ENCODE measurements at places on chromosomes 2 and 18.

DNA sequence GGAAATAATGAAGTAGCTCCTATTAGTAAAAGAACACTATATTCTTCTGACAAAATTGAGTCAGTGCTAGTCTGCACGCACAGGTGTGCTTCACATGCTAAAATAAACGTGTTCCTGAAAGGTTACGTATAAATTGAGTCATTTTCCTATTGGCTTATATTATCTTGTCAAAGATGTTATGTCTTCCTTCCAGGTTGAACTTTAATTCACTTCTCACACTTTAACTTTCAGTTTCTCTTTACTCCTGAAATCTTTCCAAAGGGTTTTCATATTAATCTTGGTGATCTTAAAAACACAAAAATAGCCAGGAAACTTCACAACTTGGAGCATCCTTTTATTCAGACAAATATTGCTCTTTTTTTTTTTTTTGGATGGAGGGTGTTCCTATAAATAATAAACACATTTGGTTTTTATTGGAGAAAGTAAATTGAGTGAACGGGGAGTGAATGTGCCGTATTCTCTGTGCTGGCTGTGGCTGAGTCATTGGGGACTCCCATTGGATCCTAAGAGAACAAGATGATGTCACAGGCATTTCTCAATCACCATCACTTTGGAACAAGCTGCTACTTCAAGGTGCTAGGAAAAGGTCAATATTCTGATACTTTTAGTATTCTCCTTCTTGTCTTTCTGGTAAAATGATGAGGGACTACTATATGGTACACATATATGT, 150.2 kb upstream of the SPATS2L start:
- no peak for DNase-seq

DNA sequence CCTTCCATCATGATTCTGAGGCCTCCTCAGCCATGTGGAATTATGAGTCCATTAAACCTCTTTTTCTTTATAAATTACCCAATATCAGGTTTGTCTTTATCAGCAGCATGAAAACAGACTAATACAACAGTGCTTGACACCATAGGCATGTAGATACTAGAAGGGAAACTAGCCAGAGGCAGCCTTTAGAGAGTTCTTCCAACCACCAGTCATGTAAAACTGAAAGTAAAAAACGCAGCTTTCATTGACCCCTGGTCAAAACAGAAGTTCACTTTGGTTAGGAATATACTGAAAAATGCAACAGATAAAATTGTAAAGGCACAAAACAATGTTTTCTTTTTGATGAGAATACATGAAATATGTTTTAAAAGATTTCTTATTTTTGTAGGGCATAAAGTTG, 122.8 kb upstream of the L3MBTL4 start:
- DNase-seq = no peak

GRCh38 chr2:207166349-207167098, 776 bp upstream of the KLF7 start:
- DNase-seq = peak; percentile 46

GRCh38 chr2:53568469-53568868, 199.1 kb upstream of the CHAC2 start:
- no peak for DNase-seq

DNA sequence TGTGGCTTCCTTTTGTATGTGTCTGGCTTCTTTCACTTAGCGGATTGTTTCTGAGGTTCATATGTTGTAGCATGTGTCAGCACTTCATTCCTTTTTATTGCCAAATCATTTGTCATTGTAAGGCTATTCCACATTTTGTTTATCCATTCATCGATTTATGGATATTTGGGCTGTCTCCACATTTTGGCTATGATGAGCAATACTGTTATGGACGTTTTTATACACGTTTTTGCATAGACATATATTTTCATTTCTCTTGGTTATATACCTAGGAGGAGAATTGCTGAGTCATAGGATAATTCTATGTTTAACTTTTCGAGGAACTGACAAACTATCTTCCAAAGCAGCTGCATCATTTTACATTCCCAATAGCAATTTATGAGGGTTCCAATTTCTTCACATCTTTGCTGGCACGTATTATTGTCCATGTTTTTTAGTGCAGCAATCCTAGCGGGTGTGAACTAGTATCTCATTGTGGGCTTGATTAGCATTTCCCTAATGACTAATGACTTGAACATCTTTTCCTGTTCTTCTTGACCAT, 48.1 kb upstream of the TBC1D8 start:
- no peak for DNase-seq

GRCh38 chr2:108184419-108184818, 55.3 kb upstream of the SULT1C3 start:
- no peak for DNase-seq

GRCh38 chr2:145379934-145380333, 860.0 kb upstream of the ZEB2 start:
- no peak for DNase-seq

DNA sequence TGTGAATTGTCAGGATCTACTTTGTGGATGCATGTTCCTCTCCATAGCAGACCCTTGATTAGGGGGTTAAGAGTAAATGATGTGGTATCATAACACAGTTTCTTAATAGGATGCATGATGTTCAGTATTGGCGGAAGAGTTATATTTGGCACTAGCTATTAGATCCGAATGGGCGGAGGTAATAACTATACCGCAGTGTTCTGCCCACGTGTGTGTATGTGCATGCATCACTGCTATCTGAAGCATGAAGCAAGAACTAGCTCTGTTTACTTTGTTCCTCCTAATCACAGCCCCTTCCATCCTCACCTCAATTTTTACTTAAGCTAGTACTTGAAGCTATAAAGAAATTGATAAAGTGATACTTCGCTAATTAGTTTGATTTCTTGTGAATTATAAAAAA, 159.6 kb upstream of the NOSTRIN start:
- no peak for DNase-seq

DNA sequence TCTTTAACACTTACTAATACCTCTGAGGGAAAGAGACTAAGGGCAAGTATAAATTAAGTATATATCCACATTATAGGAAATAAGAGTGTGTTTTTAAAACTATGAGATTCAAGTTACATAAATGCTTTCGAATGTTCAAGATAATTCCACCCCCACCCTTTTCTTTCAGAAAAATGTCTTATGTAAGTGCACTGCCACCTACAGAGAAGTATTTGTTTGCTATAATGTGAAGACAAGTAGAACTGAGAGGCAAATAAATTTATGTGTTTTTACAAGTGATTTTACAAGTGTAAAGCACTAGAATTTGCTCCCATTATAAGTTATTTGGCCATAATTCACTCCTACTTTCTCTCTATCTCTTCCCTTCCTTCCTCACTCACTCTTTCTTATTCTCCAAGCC, 99.9 kb upstream of the CRACDL start:
- no peak for DNase-seq

DNA sequence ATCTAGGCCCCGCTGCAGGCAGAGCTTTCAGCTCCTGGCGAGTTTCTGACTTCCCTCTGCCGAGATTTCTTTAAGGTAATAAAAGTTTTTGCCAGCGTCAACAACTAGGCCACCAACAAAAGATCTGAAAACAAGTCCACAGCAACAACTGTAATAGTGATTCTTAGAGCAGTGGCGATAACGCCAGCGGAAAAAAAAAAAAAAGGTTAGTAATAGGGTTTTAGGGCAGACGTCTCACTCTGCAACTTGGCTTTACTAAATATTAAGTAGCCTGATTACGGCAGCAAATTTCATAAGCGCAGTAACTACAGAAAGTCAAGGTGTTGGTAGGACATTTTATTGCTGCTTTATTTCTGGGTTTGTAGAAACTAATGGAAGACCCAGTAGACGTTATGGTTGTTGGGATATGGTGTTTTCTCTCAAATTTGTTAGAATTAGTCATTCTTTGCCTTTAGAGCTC, 481 bp downstream of the SLC30A6 start:
- no peak for DNase-seq

DNA sequence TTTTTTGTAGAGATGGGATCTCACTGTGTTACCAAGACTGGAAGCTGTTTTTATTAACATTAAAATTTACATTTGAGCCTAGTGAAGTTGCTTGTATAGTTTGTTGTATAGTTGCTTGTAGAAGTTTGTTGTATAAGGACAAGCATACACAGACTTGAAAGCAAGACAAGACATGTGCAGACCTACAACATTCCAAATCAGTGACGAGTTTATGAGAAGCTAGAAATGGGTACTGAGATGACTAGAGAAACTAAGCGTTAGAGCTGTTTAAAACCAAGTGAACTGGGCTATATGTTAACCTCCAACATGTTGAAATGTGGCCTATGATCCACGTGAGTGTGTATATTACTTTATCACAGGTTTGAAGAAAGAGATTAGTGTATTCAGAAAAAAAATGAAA, 39.1 kb downstream of the ABCB11 start:
- no peak for DNase-seq

DNA sequence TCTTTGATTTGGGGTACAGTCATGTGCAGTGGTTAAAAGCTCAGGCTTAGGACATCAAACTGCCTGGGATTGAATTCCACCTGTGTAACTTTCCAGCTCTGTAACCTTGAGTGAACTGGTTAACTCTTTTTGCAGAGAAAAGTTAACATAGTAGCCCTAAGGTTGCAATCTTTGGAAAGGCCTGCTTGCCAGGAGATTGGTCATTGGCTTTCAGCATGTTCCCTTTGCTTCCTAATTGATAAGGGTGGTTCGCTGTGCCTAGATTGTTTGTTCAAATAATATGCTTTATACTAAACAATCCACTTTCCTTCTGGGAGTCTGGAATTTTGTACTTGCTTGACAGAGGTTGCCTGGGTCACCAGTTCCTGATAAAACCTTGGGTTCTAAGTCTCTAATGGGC, 86.8 kb downstream of the PIK3C3 start:
- no peak for DNase-seq

- no peak for DNase-seq
Measured at GRCh38 chr2:105775809-105776559, 31.3 kb downstream of the NCK2 start.

GRCh38 chr2:120396013-120396860, 50.3 kb downstream of the INHBB start:
- DNase-seq = no peak

GRCh38 chr2:184186436-184186835, 411.9 kb upstream of the ZNF804A start:
- no peak for DNase-seq

DNA sequence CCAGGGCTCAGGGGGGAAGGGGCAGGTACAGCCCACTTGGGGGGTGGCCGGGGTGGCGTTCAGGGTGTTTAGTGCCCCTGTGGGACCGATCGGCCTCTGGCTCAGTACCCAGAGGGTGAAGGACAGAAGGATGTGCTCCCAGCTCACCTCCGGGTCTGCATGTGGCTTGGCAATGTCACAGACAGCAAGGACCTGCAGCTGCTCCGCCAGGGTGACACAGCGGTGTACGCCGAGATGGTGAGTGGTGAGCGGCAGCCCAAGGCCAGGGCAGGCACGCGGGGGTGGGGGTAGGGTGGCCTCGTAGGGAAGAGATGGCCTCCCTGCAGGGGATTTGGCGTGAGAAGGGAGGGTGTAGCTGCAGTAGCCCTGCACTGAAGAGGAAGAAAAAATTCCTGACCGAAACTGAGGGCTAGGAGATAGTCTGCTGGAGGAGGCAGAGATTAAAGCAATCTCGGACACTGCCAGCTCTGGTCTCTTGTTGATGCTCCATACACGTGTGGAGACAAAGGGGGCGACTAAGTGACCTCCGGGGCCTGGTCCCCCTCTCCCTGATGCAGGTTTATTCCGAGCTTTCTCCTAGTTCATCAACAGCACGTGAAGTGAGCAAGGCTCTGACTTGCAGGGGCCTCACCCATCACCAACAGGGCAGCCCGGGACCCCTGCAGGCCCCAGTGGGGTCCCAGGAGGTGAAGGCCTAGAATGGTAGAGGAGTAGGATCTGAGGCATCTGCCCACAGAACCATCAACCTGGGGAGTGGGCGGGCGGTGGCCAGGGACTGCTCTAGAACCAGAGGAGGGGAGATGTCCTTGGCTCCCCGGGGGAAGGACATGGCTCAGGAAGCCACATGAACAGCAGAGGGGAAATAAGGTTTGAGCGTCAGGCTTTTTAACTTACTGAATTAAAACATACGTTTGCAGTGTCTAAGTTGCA, 45.4 kb downstream of the FER1L5 start:
- no peak for DNase-seq

DNA sequence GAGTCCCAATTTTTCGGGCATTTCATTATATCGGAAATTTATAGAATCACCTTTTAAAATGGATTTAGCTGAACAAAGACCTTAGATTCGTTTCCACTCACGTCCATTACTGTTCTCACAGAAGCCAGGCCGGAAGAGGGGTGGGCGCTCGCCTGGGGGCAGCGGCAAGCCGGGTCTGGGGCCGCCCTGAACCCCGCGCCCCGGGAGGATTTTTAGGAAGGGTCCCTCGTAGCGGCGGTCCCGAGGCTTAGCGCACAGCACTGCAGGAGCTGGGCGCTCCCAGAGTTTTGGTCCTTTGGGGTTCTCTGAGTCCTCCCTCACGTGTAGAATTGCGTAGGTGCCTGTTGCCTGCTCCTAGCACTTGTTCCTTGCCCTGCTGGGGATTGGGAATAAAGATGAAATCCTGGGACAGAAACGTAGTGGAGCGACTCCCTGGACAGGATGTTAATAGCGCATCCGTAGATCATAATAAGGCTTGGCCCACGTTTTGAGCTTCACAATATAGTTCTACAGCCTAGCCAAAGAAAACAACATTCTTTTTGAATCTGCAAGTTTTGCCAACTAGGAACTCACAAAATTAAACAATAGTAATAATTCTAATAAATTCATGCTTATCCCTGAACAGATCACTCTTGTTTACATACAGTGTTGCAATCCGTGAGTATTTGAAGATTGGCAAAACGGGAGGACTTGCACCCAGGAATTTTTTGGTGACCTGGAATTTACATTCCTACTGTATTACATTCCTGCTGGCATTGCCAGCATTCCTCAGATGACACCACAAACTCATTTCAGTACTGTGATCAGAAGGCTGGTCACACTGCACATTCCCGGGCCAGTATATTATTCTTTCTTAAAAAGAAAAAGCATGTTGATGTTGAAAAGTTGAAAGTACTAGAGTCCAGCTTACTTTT, 875 bp downstream of the C18orf63 start:
- DNase-seq = no peak

DNA sequence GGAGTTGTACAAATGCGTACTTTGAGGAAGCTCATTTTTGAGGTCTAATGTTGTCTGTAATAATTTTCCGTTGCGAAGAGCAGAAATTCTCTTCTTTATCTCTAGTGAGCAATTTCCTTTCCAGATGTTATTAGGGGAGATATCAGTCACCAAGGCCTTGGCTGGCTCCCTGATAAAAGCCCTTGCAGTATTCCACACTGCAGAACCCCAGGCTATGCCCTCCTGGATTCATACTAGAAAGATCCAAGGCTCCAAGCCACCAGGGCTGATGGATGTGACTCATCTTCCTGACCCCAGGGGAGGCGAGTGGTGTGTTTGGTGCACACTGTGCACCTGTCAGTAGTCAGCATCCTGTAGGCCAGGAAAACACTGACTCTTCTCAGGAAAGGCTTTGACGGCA, 34.7 kb downstream of the INO80C start:
- DNase-seq = peak; percentile 42

- no peak for DNase-seq
Measured at GRCh38 chr18:12057419-12058039, 36.1 kb upstream of the ANKRD62 start.

Data from GDM1 (cell line).